ENCODE measurements at places on chromosomes 7 and 10. TPM values are rescaled to one million over a fixed set of nuclear protein-coding genes. Genes with fewer than 3 reads are reported as not detected.

PCGF6 gene
- 17.0 TPM for total RNA-seq

ITGB8 gene
- 9.1 TPM for total RNA-seq

- H3K27ac ChIP-seq: peak overlapping the region; percentile 81
- no peaks in the 10 kb centered on the region for H3K36me3 ChIP-seq
- DNase-seq: no peak
- H3K4me1 ChIP-seq: no peaks in the 10 kb centered on the region
- H3K27me3 ChIP-seq: no peaks in the 10 kb centered on the region
- peak overlapping the region; percentile 65 for H3K4me3 ChIP-seq
Measured at GRCh38 chr7:128790315-128791041, 1.3 kb upstream of the CCDC136 start.

DNA sequence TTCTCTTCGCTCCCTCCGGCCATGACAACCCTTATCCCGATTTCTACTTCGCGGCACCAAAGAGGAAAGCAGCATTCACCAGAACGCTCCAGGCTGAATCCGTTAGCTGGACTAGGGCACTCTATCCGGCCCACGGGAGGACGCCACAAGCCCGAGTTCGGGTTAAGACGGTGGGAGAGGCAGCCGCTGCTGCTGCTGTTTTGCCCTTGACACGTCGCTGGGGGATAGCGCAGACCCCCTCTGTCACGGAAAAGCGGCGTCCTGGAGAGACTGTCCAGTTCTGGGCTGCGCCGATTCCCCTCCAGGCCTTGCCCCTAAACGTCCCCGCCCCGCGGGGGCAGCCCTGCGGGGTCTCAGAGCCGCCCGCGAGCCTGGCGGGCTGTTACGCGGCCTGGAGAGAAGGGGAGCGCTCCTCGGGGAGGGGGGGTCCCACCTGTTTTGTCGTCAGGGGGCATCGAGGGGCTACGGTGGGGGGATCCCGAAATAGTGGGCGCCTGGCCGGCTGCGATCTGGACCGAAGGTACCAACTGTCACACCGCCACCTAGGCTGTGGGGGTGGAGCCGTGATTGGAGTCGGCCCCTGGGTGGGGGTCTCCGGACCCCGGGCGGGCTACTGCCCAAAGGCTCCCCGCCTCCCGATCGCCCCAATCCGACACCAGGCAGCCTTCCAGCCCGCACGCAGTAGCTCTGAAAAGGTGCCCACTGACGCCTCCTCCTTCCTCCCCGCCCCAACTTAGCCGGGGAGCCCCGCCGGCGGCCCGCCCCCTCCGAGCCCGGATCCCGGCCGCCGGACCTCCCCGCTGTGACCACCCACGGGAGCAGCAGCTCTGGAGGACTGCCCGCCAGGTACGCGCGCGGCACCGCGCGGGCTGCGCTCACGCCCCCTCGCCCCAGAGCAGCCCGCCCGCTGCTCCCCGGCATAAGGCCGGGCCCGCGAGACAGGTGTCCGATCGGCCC is 772 bp downstream of the SGMS1 start:
- H3K4me1 ChIP-seq: no peaks in the 10 kb centered on the region
- peak; percentile 60 for DNase-seq
- no peaks in the 10 kb centered on the region for H3K27me3 ChIP-seq
- H3K4me3 ChIP-seq: peak overlapping the region; percentile 82

DNA sequence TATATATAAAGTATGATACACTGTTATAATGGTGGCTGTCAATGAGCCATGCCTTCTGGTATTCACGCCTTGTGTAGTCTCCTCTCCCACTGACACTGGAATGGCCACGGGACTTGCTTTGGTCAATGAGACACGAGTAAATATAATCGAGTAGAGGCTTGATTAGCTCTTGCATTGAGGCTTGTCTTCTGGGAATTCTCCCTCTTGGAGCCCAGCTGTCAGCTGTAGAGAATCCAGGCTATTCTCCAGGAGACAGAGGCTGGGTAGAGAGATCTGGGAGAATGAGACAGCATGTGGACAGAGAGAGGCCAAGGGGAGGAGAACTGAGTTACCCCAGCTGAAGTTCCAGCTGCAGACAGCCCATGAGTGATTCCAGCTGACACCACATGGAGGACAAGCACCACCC is 25.2 kb upstream of the PLCE1 start:
- no peak overlapping the region for H3K27ac ChIP-seq
- no peak overlapping the region for H3K4me3 ChIP-seq
- no peak for DNase-seq

- no peaks in the 10 kb centered on the region for H3K36me3 ChIP-seq
- no peak for DNase-seq
- no peak overlapping the region for H3K4me3 ChIP-seq
- H3K27ac ChIP-seq: no peak overlapping the region
Measured at GRCh38 chr10:13165177-13165576, 3.8 kb downstream of the MCM10 start.
